ENCODE measurements at places on chromosomes 4 and X.

GRCh38 chr4:105145156-105145902 lies 1.3 kb upstream of the TET2 start:
- no peaks in the 10 kb centered on the region for H3K27me3 ChIP-seq
- DNase-seq: no peak
- H3K4me1 ChIP-seq: peaks cover 33% of the 10 kb centered on the region
- H3K36me3 ChIP-seq: peaks cover 16% of the 10 kb centered on the region
- H3K27ac ChIP-seq: peak overlapping the region; percentile 97
- peak overlapping the region; percentile 96 for H3K4me3 ChIP-seq

DNA sequence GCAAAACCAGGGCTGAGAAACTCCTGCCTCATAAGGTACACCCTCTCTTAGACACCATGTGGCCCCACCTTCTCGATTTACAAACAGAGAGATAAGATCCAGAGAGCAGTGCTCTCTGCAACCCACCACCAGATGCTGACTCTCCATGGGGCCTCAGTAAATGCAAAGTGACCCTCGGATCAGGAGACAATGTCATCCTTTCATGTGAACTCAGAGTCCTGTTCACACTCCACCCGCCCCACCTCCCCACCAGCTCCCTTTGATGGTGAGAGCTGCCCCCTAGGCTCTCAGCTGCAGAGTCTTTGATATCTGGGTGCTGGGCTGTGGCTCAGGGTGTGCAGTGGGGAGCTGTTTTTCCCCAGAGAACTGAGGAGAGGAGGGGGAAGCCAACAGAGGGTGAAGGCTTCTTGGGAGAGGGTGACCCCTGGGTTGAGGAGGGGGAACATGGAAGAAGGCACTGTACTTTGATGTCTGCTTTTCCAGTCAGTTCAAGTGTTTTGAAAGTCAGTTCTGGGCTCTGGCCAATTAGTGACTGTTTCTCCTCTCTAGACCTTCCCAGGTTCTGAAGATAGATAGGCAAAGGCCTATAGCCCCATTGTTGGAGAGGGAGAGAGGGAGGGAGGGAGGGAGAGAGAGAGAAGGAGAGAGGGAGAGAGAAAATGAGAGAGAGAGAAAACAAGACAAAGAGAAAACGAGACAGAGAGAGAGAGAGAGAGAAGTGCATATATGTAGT lies 88.2 kb downstream of the SCD5 start:
- H3K27ac ChIP-seq: no peak overlapping the region
- no peaks in the 10 kb centered on the region for H3K4me1 ChIP-seq
- H3K36me3 ChIP-seq: no peaks in the 10 kb centered on the region

- H3K4me3 ChIP-seq: no peak overlapping the region
- no peaks in the 10 kb centered on the region for H3K27me3 ChIP-seq
Observed at GRCh38 chr4:138053641-138054301, 188.4 kb downstream of the SLC7A11 start.

GRCh38 chrX:85244450-85245211 lies 840 bp downstream of the ZNF711 start:
- peaks cover 7% of the 10 kb centered on the region for H3K4me1 ChIP-seq
- H3K27me3 ChIP-seq: peaks cover 14% of the 10 kb centered on the region
- peaks cover 6% of the 10 kb centered on the region for H3K36me3 ChIP-seq
- peak overlapping the region; percentile 36 for H3K27ac ChIP-seq

- no peaks in the 10 kb centered on the region for H3K4me1 ChIP-seq
- H3K27me3 ChIP-seq: no peaks in the 10 kb centered on the region
- DNase-seq: no peak
- H3K4me3 ChIP-seq: no peak overlapping the region
- H3K27ac ChIP-seq: no peak overlapping the region
Observed at GRCh38 chrX:23822397-23822796, 39.4 kb downstream of the SAT1 start.

DNA sequence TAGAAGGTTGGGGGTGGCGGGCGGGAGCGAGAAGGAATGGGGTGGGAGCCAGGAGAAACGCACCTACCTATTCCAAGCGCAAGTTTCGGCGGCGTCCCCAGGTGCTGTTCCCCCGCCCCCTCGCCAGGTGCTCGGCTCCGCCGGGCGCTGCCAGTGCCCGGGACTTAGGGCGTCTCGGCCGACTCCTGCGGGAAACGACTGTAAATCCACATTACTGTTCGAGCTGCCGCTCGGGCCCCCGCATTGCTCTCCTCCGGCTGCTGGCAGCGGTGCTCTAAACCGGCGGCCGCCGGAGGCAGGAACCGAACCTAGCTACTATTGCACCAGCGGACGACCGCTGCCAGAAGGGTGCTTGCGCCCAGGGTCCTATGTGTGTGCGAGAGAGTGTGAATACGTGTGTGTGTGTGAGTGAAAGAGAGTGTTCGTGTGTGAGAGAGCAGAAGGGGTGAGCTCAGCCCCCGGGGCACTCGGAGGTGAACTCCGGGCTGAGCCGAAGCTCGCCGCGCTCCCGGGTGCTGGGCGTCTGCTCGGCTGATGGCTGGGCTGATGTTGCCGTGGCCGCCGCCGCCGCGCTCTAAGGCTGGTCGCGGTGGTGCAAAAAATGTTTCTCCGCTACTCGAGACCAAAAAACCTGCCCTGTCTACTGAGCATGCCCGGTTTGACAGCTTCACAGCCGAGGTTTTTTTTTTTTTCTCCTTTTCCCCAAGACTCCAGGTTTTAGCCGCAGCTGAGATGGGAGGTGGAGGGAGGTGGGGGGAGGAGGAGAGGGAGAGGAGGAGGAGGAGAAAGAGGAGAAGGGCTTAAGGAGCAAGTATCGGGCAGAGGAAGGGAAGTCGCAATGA lies 115.7 kb upstream of the TEX13C start:
- DNase-seq: peak; percentile 11
- peaks cover 34% of the 10 kb centered on the region for H3K27me3 ChIP-seq
- no peak overlapping the region for H3K27ac ChIP-seq
- H3K4me3 ChIP-seq: peak overlapping the region; percentile 69
- H3K4me1 ChIP-seq: peaks cover 13% of the 10 kb centered on the region
